ENCODE measurements at places on chromosomes 12 and 14. TPM values are rescaled to one million over a fixed set of nuclear protein-coding genes. Genes with fewer than 3 reads are reported as not detected.
A peak's percentile ranks its signal among the peaks of the same experiment; 100 is the strongest.

DNA sequence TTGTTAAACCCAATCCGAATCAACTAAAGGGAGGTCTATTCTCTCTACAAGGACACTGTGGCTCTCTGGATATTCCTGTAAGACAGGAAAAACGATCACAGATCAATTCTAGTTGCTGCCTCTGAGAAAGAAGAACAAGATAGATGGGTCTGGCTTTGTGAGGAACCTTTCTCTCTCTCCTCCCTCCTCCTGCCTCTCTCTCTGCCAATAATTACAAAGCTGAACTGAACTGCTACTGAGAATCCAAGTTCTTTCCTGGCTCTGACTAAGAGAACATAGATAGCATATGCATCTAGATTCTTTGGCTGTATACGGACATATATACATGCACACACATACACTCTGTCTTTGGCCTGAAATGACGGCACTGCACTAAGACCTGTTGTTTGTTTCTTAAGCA, 27.6 kb downstream of the ETV6 start:
- no peaks in the 10 kb centered on the region for H3K27me3 ChIP-seq
- H3K4me1 ChIP-seq: peaks cover 16% of the 10 kb centered on the region

GRCh38 chr12:6765048-6765633, 1.0 kb upstream of the PTMS start:
- no peaks in the 10 kb centered on the region for H3K36me3 ChIP-seq
- peak overlapping the region; percentile 68 for H3K4me3 ChIP-seq
- H3K27me3 ChIP-seq: no peaks in the 10 kb centered on the region
- no peak for DNase-seq
- H3K4me1 ChIP-seq: peaks cover 23% of the 10 kb centered on the region

DNA sequence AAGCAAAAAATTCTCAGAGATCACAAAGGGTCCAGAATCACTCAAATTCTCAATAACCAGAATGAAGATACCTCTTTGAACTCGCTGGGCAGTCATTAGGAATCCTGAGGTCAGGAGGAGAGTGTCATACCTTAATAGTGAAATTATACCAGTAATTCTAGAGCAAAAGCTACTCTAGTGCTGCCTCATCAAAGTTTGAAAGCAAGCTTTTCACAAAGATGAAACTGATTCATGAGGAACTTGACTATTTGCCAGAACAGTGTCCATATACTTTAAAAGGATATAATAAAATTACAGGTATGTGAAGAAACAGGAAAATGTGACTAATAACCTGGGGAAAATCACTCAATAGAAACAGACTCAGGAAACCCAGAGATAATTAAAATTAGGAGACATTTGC, 44.5 kb downstream of the EML5 start:
- no peak overlapping the region for H3K4me3 ChIP-seq
- no peak for DNase-seq
- peaks cover 2% of the 10 kb centered on the region for H3K4me1 ChIP-seq
- peak overlapping the region; percentile 44 for H3K27ac ChIP-seq
- no peaks in the 10 kb centered on the region for H3K27me3 ChIP-seq

DNA sequence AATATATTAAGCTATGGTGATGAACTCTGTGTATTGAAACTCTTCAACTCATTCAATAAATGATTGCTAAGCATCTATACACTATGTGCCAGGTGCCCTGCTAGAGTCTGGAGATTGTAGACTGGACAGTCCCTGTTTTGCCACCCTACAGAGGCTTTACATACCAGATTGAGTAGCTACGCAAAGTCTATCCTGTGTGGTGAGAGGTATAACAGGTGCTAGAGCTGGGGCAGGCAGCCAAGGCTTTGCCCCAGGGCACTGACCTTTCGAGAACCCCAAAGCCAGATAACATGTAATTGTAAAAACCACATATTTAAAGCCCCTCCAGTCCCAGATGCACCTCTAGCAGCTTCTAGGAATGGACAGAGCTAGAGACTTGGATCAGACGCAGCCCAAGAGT, 52.8 kb downstream of the PPM1H start:
- DNase-seq: no peak
- no peak overlapping the region for H3K27ac ChIP-seq
- no peaks in the 10 kb centered on the region for H3K27me3 ChIP-seq
- H3K36me3 ChIP-seq: no peaks in the 10 kb centered on the region

DNA sequence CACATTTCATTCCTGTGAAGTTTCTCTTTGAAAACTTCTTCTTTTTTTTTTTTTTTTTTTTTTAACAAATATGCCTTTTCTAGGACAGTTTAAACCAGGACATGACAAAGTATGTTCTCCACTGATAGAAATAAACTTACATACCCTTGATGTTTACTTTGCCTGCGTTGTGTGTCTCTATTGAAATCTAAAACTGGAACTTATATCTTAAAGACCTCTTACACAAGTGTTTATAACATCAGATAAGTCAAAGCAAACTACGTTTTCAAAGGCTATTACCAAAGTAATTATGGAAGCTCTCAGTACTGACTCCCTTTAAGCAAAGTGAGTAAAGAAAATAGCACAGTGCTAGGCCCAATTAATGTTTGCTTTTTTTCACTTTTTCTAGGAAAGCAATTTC, 30.6 kb upstream of the ISM2 start:
- H3K4me1 ChIP-seq: no peaks in the 10 kb centered on the region
- no peak overlapping the region for H3K27ac ChIP-seq
- H3K36me3 ChIP-seq: no peaks in the 10 kb centered on the region
- DNase-seq: no peak

- H3K27me3 ChIP-seq: no peaks in the 10 kb centered on the region
- H3K36me3 ChIP-seq: no peaks in the 10 kb centered on the region
- H3K4me3 ChIP-seq: no peak overlapping the region
- no peak overlapping the region for H3K27ac ChIP-seq
Observed at GRCh38 chr12:126891789-126892188, 1375.2 kb upstream of the TMEM132C start.

GRCh38 chr14:34018564-34019244, 67.8 kb upstream of the EGLN3 start:
- no peaks in the 10 kb centered on the region for H3K4me1 ChIP-seq
- H3K27me3 ChIP-seq: no peaks in the 10 kb centered on the region
- H3K4me3 ChIP-seq: no peak overlapping the region
- no peak for DNase-seq
- H3K27ac ChIP-seq: no peak overlapping the region

- H3K4me1 ChIP-seq: no peaks in the 10 kb centered on the region
- no peak for DNase-seq
- H3K27ac ChIP-seq: no peak overlapping the region
- no peaks in the 10 kb centered on the region for H3K27me3 ChIP-seq
- no peaks in the 10 kb centered on the region for H3K36me3 ChIP-seq
Observed at GRCh38 chr12:104435765-104436164, 21.0 kb upstream of the CHST11 start.

DNA sequence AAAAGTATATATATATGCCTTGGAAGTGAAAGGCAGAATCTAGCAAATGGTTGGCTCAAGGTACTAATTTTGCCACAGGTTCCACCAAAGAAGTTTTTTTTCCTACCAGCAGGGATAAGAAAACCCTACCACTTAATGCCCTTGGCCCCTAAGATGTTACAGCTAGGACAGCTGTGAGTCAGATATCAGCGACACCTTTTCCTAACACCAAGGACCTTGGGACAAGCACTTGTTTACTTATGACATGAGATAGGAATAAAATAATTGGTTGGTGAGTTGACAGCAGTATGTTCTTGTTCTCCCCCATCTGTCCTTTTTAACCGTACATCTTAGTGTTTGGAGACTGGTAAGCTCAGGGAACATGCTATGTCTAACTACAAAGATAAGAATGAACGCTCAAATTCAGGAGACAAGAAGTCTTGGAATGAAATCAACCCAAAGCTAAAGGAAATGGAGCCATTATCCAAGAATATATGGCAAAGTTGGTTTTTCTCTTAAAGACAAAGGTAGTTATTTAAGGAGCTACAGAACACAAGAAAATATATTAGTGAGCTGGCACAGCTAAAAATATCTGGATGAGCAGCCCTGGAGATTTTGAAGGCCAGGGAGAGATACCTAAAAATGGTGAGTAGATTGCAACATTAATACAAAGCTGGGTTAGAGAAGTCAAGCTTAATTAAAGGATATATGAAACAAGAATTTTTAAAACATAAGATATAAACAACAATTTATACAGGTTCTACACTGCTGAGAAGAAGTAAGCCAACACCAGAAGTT, 126.8 kb downstream of the TMTC1 start:
- DNase-seq: no peak
- no peak overlapping the region for H3K4me3 ChIP-seq
- H3K27me3 ChIP-seq: no peaks in the 10 kb centered on the region
- H3K36me3 ChIP-seq: no peaks in the 10 kb centered on the region
- H3K27ac ChIP-seq: no peak overlapping the region

GRCh38 chr12:105365231-105365630, 34.7 kb downstream of the C12orf75 start:
- H3K27me3 ChIP-seq: no peaks in the 10 kb centered on the region
- H3K4me3 ChIP-seq: no peak overlapping the region
- no peak for DNase-seq
- H3K27ac ChIP-seq: no peak overlapping the region
- H3K36me3 ChIP-seq: no peaks in the 10 kb centered on the region

GRCh38 chr14:58639842-58640484, 2.2 kb downstream of the DACT1 start:
- H3K4me3 ChIP-seq: peak overlapping the region; percentile 55
- H3K27me3 ChIP-seq: no peaks in the 10 kb centered on the region
- DNase-seq: no peak
- no peak overlapping the region for H3K27ac ChIP-seq
- H3K4me1 ChIP-seq: no peaks in the 10 kb centered on the region
- no peaks in the 10 kb centered on the region for H3K36me3 ChIP-seq

GRCh38 chr14:22131749-22132476, 457.1 kb downstream of the DAD1 start:
- no peak overlapping the region for H3K27ac ChIP-seq
- DNase-seq: no peak
- H3K4me1 ChIP-seq: no peaks in the 10 kb centered on the region

DNA sequence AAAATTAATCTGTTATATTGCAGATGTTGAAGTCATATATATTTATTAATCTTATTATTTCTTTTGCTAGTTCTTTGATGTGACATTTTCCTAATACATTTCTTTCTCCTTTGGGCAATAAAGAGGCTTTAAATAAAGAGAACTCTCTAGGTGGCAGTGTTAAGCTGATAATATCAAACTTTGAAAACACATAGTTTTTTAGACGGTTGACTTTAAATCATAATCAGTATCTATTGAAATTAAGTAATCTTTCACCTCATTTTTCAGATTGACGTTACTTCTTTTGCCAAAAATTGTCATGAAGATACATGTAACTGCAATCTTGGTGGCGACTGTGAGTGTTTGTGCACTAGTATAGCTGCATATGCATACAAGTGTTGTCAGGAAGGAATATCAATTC, 130.8 kb upstream of the PTPRQ start:
- no peaks in the 10 kb centered on the region for H3K27me3 ChIP-seq
- H3K27ac ChIP-seq: no peak overlapping the region

Gene ALX1
- 0.23 TPM for total RNA-seq

Gene VDR
- total RNA-seq: 1.1 TPM

Gene SRSF5
- total RNA-seq: 322 TPM

Gene STYK1
- total RNA-seq: 0.46 TPM

Gene MYF6
- total RNA-seq: not detected

Gene EXD2
- total RNA-seq: 17.0 TPM

Gene CD163L1
- 1.3 TPM for total RNA-seq

Gene DDX54
- 57.9 TPM for total RNA-seq

Gene RIPK3
- total RNA-seq: 1.1 TPM

Gene ZNF664
- 58.6 TPM for total RNA-seq
